ENCODE measurements at places on chromosomes 4 and X. TPM values are rescaled to one million over a fixed set of nuclear protein-coding genes. Genes with fewer than 3 reads are reported as not detected.
A peak's percentile ranks its signal among the peaks of the same experiment; 100 is the strongest.

GRCh38 chr4:139799615-139800014 is 134.0 kb downstream of the MGST2 start:
- no peaks in the 10 kb centered on the region for H3K27me3 ChIP-seq
- H3K27ac ChIP-seq: no peak overlapping the region
- peaks cover 14% of the 10 kb centered on the region for H3K4me1 ChIP-seq
- H3K4me3 ChIP-seq: no peak overlapping the region
- DNase-seq: no peak
- H3K36me3 ChIP-seq: no peaks in the 10 kb centered on the region

DNA sequence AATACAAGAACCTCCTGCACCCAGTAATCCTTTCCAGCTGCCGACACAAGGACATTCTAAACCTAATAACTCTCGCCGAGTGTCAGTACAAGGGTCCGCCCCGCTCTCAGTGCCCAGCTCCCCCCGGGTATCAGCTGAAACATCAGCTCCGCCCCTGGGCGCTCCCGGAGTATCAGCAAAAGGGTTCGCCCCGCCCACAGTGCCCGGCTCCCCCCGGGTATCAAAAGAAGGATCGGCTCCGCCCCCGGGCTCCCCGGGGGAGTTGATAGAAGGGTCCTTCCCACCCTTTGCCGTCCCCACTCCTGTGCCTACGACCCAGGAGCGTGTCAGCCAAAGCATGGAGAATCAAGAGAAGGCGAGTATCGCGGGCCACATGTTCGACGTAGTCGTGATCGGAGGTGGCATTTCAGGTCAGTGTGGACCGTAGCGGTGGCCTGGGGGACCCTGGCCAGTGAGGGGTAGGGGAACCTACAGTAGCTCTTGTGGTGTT is at the start of gene MAOA:
TSS of gene MAOA (plus strand) at position 295 of the 490 bp plus-strand sequence. CDS start at position 338, 43 bp downstream.
- no peaks in the 10 kb centered on the region for H3K36me3 ChIP-seq
- H3K4me3 ChIP-seq: peak within 1 kb of the TSS; percentile 85
- H3K27me3 ChIP-seq: no peaks in the 10 kb centered on the region

DNA sequence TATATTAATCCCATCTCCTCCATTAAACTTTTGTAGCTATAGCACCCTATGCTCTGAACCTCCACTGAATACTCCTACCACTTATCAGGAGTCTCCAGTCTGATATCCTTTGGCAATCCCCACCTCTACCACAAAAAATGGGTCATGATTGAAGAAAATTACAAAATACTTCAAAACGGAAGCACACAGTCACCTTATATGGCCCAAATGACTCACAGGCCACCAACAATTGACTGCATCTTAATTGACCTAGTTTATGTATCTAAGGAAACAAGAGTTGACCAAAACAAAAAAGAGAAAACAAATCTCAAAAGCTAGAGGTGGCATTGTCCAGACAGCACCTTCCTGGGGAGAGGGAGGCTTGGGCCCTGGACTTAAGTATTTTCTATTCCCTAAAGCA is 120.0 kb upstream of the DIAPH2 start:
- no peak for DNase-seq
- no peak overlapping the region for H3K4me3 ChIP-seq

GRCh38 chr4:81516241-81516640 is 44.5 kb upstream of the RASGEF1B start:
- no peaks in the 10 kb centered on the region for H3K4me1 ChIP-seq
- no peak for DNase-seq
- no peak overlapping the region for H3K27ac ChIP-seq
- H3K4me3 ChIP-seq: no peak overlapping the region
- no peaks in the 10 kb centered on the region for H3K27me3 ChIP-seq

Gene ABCG2
- 7.3 TPM for total RNA-seq

Gene COQ2
- total RNA-seq: 10.5 TPM

DNA sequence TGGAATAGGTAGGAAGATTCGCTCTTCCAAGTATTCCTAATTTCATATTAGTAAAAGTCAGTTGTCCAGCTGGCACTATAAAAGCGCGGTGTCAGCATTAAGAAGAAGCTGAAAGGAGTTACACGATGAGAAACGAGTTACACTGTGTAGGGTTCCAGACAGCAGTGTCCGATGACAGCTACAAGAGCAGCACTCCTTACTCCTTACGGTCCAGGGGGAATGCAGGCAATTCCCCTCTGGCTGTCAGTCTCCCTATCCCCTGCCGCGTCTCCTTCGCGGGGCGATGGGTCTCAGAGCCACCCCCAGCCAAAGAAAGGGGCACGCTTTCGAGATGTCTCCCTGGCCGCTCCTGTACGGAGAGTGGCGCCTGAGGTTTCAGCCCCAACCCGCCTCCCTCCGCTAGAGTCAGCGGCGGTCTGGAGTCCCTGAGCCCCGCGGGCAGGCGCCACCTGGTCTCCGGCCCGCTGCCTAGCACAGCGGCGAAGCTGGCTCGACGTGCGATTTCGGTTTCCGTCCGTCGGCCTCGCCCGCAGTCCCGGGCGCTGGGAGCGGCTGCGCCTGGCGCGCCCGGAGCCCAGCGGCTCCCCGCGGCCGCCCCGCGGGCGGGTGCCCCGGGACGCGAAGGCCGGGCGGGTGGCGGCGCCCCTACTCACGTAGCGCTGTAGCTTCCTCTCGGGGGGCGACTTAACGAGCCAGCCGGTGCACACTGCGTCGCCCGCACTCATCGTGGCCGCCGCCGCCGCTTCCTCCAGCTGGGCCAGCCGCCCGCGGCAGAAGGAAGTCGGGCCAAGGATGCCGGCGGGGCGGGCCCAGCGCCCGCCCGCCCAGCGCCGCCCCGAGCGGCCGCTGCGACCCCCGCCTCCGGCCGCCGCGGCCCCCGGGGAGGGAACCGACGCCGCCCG is at the start of gene GAB3:
TSS of gene GAB3 (minus strand) at position 777 of the 902 bp plus-strand sequence. CDS start at position 725, 52 bp downstream.
- DNase-seq: no peak
- peaks cover 13% of the 10 kb centered on the region for H3K4me1 ChIP-seq
- H3K36me3 ChIP-seq: no peaks in the 10 kb centered on the region

GRCh38 chr4:18113710-18114331 is 92.3 kb upstream of the LCORL start:
- no peaks in the 10 kb centered on the region for H3K36me3 ChIP-seq
- no peak overlapping the region for H3K4me3 ChIP-seq
- no peak overlapping the region for H3K27ac ChIP-seq
- H3K4me1 ChIP-seq: no peaks in the 10 kb centered on the region
- no peak for DNase-seq

Gene ASB9
- 1.2 TPM for total RNA-seq

Gene MSX1
- 24.6 TPM for total RNA-seq

Gene SMR3B
- total RNA-seq: not detected

GRCh38 chr4:32841217-32841616 is 2121.0 kb downstream of the PCDH7 start:
- H3K4me1 ChIP-seq: no peaks in the 10 kb centered on the region
- no peak for DNase-seq
- H3K27me3 ChIP-seq: no peaks in the 10 kb centered on the region
- no peaks in the 10 kb centered on the region for H3K36me3 ChIP-seq
- H3K4me3 ChIP-seq: no peak overlapping the region
